ENCODE measurements at places on chromosomes 11 and 22.

DNA sequence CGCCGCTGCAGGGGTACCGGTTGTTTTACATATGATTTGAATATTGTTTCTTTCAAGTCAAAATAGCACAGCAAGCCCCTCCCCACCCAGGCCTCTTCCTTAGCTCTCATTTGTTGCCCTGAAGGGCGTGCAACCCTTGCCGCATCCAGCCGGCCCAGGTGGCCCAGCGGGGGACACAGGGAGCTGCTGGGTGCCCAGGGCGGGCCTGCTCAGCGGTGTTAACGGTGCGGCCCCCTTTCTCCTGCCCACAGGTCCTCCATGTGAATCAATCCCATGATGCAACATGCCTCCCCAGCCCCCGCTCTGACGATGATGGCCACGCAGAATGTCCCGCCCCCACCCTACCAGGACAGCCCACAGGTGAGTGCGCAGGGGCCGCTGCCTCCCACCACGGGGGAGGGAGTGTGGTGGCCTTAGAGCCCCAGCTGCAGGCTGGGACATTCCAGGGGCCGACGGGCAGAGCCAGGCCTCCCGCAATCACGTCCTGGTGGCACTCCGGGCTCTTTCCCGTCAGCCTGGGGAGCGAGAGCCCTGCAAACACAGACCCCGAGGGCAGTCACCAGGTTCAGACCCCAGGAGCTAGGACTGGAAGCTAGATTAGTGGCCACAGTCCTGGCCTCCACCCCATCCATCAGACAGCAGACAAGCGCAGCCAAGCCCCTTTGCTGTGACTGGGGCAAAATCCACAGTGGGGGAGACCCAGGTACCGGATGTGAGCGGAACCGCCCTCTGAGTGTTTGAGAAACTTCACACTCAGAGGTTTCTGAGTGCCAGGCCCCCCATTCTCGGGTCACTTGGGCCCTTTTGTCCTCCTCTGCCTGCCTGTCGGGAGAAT lies 144.8 kb downstream of the FEZ1 start:
- DNase-seq, result no peak

DNA sequence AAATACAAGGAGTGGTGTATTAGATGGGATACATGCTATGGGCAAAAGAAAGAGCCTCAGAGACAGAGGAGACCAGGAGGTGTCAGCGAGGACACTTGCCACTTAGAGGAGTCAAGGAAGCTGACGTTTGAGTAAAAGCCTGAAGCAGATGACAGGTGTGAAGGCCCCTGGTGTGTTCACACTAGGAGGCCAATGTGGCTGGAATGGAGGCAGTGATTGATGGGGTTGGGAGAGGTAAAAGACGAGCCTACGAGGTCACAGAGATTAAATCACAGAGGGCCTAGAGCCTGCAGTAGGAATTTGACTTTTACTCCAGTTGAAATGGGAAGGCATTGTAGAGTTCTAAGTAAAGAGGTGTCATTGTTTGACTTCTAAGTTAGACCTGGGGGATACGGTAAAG lies 12.0 kb upstream of the GDPD5 start:
- DNase-seq, result no peak

GRCh38 chr22:38871360-38872171 lies 450 bp downstream of the CBX6 start:
- DNase-seq, result peak; percentile 51

- DNase-seq, result peak; percentile 70
Measured at GRCh38 chr11:75240311-75241035, at the start of gene TPBGL. Gene TPBGL (plus strand): TSS chr11:75240774. CDS start chr11:75241050, 276 bp downstream.

- DNase-seq, result no peak
Measured at GRCh38 chr11:12159351-12160099, 49.1 kb downstream of the MICAL2 start.

DNA sequence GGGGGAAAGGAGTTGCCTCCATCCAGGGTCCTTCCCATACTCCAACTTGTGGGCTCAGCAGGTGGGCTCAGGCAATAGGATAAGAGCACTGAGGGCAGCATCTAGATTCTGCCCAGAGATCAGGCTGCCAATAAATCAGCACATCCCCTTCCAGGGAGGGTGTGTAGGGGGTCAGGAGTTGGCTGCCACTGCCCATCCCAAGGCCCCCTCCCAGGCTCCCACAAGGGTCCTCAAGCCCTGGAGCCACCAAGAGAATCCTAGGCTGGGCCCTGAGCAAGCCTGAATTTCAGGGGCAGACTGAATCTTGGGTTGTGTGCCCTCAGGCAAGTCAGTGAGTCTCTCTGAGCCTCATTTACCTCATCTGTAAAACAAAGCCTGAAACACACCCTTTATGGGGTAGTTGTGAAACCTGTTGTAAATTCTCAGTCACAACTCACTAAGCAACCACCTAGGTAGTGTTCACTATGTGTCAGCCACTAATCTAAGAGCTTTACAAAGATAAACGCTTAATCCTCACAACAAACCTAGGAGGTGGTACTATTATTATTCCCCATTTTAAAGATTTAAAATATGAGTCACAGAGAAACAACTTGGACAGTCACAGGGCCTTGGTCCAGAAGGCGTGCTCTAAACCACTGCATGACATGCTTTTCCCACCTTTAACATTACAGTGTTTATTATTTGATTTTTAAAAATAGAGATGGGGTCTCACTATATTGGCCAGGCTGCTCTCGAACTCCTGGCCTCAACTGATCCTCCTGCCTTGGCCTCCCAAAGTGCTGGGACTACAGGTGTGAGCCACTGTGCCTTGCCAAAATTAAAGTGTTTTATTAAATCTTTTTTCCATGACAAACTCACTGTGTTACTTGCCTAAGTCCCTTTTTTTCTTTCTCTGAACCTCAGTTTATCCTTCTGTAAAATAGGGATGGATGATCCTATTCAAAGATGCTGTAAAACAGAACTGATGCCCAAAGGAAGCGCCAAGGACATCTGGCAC lies 36.2 kb downstream of the LMO1 start:
- no peak for DNase-seq
